Dorsolateral prefrontal cortex (tissue), 122 donors: ENCODE measurements at places on chromosomes 11 and 22.

GRCh38 chr11:125773516-125773915, 5.1 kb downstream of the PATE2 start:
- no peak for DNase-seq

GRCh38 chr11:104772806-104773241, 125.4 kb downstream of the CASP12 start:
- no peak for DNase-seq

DNA sequence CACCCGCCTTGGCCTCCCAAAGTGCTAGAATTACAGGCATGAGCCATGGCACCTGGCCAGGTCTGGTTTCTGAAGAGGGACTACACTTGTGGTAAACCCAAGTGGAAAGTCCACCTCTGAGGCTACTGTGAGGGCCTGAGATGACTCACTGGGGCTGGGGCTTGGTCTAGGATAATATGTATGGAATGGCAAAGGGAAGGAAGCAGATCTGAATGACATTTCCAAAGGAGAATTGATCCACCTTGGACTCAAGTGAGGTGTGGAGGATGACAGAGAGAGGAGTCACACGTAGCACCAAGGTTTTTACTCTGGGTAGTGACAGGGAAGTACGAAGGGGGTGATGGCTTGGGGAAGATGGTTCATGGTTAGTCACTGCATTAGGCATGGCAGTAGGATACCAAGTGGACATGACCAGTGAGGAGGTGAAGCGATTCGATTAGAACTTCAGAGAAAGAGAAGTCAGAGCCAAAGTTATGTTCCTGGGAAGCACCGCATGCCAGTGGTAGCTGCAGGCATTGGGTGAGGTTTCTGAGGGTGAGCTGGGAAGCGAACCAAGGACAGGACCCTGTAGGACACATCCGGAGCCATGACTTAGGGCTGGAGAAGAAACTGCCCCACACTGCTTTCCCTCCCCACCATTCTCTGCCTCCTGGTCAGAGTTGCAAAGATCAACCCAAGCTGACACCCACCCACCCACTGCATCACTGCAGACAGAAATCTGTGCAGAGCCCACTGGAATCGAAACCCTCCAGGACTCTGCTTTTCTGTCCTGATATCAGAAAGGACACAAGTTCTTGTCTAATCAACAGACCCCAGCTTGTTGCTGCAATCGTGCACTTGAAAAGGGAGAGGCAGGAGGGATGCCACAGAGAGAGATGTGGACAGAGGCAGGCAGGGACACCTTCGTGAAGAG, 13.0 kb upstream of the BCL9L start:
- DNase-seq, result no peak

DNA sequence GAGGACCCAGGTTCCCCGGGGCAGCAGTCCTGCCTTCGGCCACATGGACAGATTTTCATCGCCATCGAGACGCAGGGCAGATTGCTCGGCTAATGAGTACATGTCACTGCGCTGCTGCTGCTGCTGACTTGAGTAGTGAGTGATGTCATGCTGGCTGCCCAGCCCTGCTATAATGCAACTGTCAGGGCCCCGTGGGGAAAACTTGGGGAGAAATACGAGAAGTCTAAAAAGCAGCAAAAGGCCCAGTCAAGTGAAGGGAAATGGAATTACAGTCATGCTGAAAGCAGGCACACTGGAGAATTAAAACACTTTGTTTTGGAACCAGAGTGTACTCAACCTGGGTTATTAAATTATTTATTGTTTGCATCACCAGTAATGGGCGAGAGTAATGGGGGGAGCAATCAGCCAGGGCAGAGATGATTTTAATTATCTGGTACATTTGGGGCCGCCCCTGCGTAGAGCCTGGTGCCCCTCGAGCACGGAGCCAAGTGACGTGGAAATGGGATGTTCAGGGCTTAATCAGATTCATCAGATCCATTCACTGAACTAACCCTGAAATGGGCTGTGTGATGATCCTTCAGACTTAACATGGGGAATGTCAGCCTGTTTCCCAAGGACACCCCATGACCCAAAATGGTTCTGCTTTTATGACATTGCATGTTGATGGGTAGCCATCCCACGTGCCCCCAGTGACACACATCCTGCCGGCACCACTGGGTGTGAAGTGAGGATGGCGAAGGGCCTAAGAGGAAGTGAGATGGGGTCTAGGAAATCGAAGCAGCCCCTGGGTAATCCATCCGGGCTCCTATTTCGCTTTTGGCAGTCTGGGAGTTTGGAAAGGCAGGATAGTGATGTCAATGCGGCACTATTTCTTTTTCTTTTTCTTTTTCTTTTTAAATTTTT, 241.6 kb upstream of the CADM1 start:
- DNase-seq, result no peak

GRCh38 chr22:31833930-31834329, 80.1 kb downstream of the DEPDC5 start:
- no peak for DNase-seq

DNA sequence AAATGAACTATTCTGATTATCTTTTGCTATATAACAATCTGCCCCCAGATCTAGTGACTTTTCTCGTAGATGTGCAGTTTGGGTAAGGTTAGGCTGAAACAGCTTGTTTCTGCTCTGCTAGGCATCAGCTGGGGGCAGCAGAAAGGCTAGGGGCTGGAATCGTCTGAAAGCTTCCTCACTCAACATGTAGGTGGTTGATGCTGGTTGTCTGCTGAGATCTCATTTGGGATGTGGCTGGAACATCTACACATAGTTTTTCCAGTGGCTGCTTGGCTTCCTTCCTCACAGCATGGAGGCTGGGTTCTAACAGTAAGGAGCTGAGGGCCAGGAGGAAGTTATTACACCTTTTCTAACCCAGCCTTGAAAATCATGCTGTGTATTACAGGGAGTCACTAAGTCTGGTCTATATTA, 30.2 kb downstream of the USP47 start:
- DNase-seq, result no peak

DNA sequence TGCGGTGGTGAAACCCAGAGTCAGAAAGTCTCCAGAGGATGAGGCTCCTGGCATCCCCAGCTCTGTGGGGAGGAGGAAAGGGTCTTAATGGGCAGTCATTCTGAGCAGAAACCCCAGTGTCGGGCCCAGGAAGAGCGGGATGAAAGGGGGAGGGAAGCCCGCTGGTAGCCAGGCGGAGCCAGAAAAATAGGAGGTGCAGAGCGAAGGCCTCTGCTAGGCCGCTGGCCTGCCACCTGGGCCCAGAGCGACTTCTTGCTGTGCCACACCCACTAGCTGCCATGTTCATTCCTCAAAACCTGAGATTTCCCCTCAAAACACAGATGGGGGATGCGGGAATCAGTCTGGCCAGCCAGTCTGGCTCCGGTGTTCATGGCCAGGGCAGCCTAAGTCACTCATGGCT, 650 bp upstream of the POU2AF3 start:
- DNase-seq, result no peak

DNA sequence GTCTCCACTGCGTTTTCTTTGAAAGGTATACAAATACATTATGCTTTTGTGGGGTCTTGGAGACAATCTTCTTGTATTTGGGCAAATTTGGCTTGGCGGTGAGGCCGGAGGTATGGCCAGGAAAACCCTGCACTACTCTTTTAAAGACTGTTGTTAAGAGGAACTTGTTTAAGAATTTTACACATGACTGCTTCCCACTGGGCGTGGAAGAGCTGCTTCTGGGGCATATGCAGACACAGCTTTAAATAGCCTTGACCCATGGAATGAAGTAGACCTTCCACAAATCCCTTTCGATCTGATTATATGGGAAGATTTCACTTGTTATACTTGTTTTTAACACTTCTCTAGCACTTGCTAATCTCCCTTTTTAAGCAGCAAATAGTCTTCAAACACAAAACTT, 453.6 kb downstream of the MN1 start:
- DNase-seq, result no peak

DNA sequence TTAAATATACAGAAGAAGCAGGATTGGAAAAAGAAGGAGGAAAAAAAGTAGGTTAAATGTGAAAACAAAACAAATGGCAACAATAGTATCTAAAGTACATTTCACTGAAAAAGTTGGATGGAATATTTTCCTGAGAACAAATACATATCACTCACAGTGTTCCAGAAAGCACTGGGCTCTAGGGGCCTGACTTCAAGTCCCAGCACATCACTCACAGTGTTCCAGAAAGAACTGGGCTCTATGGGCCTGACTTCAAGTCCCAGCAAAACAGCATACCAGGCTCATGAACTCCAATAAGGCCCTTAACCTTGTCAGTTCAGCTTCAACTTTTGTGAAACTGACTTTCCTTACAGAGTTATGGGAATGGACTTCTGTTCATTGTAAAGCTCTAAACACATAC, 46.0 kb upstream of the CCDC34 start:
- DNase-seq, result no peak

GRCh38 chr22:30361916-30362650, 5.3 kb downstream of the CCDC157 start:
- DNase-seq, result no peak

DNA sequence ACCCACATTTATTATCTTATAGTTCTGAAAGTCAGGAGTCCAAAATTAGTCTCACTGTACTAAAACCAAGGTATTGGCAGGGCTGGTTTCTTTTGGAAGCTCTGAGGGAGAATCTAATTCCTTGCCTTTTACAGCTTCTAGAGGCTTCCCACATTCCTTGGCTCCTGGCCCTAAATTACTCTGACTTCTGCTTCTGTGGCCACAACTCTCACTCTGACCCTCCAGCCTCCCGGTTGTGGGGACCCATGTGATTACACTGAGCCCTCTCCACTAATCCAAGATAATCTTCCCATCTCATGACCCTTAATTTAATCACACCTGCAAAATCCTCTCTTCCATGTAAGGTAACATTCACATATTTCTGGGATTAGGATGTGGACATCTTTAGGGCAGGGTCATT, 110.9 kb downstream of the ARL14EP start:
- no peak for DNase-seq

DNA sequence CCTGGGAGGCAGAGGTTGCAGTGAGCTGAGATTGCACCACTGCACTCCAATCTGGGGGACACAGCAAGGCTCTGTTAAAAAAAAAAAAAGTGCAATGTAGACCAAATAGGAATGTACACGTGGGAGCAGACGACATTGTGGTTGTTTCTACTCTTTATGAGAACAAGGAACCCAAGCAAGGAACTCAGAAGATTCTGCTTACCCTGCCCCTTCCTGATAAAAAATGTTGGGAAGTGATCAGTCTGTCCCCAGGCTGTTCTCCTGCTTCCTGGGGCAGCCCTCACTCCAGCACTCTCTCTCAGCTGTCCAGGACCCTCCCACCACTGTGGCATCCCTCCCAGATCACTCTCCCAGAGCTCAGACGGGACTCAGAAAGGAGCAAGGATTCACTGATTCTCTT, 31.8 kb downstream of the SLCO2B1 start:
- no peak for DNase-seq

- DNase-seq, result no peak
Measured at GRCh38 chr11:60869451-60869825, 2.1 kb downstream of the ZP1 start.

- peak; percentile 5 for DNase-seq
Measured at GRCh38 chr11:2586793-2587131, 113.0 kb downstream of the KCNQ1OT1 start.

- no peak for DNase-seq
Measured at GRCh38 chr11:130052567-130052966, 17.1 kb upstream of the APLP2 start.

DNA sequence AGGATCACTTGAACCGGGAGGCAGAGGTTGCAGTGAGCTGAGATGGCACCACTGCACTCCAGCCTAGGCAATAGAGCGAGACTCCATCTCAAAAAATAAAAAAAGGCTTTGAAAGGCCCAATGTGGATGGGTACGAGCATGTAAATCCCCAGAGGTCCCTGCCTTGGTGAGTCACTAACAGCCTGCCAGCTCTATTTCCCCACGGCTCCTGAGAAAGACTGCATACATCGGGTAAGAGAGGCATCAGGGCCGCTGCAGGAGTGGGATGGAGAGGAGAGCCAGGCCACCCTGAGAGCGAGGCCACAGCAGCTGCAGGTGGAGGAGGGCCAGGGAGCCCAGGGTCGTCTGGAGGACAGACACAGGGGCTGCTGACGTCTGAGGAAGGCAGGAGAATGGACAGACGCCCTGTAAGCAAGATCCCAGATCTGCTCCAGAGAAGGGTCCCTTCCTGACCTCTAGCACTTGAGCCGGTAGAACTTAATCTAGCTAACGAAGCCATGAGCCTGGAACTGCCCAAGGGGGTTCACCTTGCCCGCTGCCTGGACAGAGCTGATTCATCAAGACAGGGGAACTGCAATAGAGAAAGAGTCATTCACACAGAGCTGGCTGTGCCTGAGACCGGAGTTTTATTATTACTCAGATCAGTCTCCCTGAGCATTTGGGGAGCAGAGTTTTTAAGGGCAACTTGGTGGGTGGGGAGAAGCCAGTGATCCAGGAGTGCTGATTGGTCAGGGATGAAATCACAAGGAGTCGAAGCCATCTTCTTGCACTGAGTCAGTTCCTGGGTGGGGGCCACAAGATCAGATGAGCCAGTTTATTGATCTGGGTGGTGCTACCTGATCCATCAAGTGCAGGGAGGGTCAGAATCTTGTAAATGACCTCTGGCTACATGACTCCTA, 5.1 kb upstream of the KRTAP5-9 start:
- no peak for DNase-seq
